ENCODE measurements at places on chromosomes 1 and 21. TPM values are rescaled to one million over a fixed set of nuclear protein-coding genes. Genes with fewer than 3 reads are reported as not detected.

DNA sequence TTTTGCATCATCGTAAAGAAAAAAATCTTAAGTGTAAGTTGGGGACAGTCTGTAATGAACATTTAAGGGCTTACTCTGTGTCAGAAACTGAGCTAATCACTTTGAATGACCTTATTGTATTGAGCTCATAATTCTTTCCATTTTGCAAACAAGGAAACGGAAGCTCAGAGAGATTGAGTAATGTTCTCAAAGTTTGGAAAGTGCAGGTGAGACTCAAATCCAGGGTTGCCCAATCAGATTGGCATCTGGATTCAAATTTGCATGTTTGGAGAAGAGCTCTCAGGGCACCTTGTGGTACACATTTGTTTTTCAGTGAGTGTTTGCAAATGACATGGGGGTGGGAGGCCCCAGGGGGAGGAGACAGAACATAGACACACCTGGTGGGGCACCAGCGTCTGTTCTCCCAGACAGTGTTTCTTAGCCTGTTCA, 8.0 kb downstream of the ALPL start:
- no peak for DNase-seq

- DNase-seq, result peak; percentile 51
Measured at GRCh38 chr1:85584923-85585322, 4.4 kb downstream of the CCN1 start.

The S100A3 gene
- 55.5 TPM for total RNA-seq

- DNase-seq, result no peak
Measured at GRCh38 chr21:44496564-44497550, 41.5 kb downstream of the LRRC3 start.

DNA sequence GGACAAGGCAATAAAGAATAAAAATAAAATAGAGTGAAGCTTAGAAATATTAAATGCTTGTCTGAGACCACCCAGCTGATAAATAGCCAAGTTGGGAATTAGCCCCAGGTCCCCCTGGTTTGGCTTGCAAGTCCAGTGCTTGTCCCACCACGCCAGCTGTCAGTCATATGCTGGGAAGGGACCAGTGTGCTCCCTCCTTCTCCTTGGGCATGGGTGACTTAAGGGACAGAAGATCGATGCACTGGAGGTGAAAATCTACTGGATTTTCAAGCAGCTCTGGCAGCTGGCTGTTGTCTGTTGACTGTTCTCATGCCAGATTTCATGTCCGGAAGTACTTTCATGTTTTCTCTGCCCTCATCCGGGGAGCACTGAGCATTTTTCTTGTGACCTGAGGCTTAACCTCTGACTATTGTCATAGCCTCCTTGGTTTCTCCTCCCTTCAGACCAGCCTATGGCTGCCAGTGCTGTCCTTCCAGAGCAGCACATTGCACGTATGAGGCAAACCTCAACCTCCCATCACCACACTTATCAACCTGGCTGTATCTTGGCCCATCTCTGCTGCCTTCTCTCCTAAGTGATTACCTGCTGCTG, 12.4 kb downstream of the LMOD1 start:
- DNase-seq, result peak; percentile 79

The SELL gene
- total RNA-seq, result not detected

The GPR52 gene
- not detected for total RNA-seq

DNA sequence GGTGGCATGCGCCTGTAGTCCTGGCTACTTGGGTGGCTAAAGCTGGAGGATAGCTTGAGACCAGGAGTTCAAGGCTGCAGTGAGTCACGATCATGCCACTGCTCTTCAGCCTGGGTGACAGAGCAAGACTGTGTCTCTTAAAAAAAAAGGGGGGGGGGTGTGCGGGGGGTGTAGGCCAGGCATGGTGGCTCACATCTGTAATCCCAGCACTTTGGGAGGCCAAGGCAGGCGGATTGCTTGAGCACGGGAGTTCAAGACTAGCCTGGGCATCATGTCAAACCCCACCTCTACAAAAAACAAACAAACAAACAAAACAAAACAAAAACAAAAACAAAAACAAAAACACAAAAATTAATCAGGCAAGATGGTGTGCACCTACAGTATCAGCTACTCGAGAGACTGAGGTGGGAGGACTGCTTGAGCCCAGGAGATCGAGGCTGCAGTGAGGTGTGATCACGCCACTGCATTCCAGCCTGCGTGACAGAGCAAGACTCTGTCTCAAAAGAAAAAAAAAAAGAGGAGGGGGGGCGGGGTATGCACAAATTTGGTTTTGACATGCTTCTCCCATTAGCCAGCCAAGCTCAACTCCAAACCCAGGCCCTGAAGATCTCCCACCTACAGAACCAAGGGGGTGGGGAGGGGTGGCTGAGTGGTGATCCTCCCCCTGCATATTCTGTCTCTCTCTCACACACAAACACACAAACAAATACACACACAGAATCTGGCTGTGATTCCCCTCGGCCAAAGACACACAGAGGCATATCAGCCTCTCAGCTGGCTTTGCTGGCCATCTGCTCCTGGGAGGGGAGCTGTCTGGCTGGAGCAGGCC, 3.1 kb downstream of the PTAFR start:
- DNase-seq, result no peak

GRCh38 chr21:41659791-41660560, 106.9 kb downstream of the RIPK4 start:
- peak; percentile 68 for DNase-seq

Measured in LHCN-M2 (cell line).